ENCODE measurements at places on chromosomes 7 and 10.

DNA sequence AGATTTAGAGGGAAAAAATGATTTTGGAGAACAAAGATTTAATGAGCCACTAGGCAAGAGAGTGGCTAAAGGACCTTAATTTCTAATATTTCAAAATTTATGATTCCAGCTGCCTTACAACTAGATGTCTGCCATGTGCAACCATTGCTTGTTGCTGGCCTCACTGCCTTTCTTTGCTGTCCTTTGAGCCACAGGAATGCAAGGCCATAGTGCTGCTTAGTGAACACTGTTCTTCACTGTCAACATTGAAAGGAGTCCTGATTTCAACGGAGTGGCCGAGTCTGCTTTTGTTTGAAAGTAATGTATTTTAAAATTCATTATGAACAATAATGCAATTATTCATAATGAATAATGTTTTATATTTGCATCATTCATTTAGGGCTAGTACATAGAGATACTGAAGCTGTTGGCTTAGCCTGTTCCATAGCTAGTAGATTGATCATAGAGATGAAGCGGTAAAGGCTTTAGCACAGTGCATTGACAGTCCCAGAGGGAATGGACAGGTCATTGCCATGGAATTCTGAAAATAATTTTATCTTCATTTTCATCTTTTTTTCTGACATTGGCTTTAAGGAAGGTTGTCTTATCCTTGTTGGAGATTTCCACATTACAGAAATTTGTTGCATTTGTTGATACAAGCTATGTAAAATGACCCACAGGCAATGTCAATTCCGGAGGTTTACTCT is 544.1 kb downstream of the AUTS2 start:
- DNase-seq: no peak

DNA sequence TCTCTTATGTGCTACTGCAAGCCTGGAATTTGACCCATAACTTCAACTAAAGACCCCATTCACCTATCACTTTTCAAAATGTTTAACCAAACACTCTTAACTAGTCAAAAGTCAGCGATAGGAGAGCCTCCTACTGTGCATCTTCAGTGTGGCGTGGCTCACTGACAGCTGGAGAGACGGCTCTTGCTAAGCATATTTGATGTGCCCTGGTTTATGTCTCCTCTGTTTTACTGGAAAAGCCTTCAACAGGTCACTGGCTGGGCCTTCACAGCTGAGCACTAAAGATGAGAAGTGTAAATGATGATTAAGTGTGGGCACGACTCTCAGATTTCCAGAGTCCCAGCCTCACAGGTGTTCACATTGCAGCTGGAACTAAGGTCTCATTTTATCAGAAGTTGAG is 472.1 kb downstream of the SEMA3D start:
- DNase-seq: no peak

- no peak for DNase-seq
Observed at GRCh38 chr10:31953080-31953479, 24.4 kb upstream of the ARHGAP12 start.

- no peak for DNase-seq
Observed at GRCh38 chr10:33153251-33153967, 181.1 kb downstream of the NRP1 start.

GRCh38 chr7:127365164-127365956 is 27.1 kb downstream of the ZNF800 start:
- no peak for DNase-seq

GRCh38 chr7:69246758-69247157 is 351.5 kb upstream of the AUTS2 start:
- no peak for DNase-seq

DNA sequence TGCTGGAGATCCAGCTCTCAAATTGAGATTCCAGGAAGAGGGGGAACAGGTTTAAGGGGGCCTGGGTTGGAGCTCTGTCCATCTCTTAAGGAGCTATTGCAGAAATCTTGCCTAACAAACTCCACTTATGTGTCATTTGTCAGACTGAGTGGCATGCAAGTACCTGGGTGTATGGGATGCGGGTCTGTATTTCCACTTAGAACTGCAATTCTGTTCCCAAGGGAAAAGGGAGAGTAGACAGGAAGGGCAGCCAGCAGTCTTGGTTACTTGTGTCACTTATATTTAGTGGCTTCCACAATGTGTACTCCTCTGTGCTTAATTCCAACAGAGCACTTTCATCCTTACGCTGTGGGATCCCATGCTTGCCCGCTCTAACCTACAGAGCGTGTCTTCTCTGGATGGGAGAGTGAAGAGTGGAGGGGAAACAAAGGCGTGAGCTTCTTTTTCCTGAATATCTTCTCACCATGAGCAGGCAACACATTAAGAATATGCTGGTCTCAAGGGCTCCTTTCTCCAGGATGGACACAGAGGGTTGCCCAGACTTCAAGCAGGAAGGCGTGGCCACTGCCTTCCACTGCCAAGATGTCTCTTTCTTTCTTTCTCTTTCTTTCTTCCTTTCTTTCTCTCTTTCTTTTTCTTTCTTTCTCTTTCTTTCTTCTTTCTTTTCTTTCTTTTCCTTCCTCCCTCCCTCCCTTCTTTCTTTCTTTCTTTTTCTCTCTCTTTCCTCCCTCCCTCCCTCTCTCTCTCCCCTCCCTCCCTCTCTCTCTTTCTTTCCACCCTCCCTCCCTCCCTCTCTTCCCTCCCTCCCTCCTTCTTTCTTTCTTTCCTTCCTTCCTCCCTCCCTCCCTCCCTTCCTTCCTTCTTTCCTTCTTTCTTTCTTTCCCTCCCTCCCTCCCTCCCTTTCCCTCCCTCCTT is 153.8 kb upstream of the TNS3 start:
- DNase-seq: no peak
